ENCODE measurements at places on chromosomes 7 and 10. TPM values are rescaled to one million over a fixed set of nuclear protein-coding genes. Genes with fewer than 3 reads are reported as not detected.

RAB19 gene
- 3.6 TPM for total RNA-seq

HTRA1 gene
- total RNA-seq, result 3.1 TPM

GRCh38 chr10:50993771-50994251 lies 80.5 kb upstream of the PRKG1 start:
- no peaks in the 10 kb centered on the region for H3K4me1 ChIP-seq
- H3K27ac ChIP-seq, result no peak overlapping the region
- no peak overlapping the region for H3K4me3 ChIP-seq
- no peak for DNase-seq
- H3K27me3 ChIP-seq, result peaks cover 51% of the 10 kb centered on the region

GNGT1 gene
- total RNA-seq, result 0.11 TPM

FAM171A1 gene
- total RNA-seq, result 36.5 TPM

DNA sequence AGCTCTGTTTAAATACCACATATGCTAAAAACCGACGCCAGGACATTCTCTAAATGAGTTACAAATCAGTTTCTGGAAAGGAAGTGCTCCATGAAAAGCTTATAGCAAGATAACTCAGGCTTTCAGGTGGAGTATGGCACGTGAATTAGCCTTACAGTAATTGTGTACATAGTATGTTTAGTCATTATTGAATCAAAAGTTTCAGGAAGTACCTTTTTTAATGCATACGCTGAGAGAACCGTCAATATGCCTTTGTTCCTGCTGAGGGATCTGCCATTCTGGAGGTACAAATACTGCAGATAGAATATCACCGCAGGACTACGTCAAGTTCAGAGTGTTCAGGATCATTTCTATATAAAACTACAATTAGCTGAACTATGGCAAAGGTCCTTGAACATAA lies 45.7 kb downstream of the ANKMY2 start:
- H3K4me3 ChIP-seq, result no peak overlapping the region
- peaks cover 53% of the 10 kb centered on the region for H3K36me3 ChIP-seq
- no peak overlapping the region for H3K27ac ChIP-seq
- peaks cover 10% of the 10 kb centered on the region for H3K4me1 ChIP-seq
- DNase-seq, result no peak

DNA sequence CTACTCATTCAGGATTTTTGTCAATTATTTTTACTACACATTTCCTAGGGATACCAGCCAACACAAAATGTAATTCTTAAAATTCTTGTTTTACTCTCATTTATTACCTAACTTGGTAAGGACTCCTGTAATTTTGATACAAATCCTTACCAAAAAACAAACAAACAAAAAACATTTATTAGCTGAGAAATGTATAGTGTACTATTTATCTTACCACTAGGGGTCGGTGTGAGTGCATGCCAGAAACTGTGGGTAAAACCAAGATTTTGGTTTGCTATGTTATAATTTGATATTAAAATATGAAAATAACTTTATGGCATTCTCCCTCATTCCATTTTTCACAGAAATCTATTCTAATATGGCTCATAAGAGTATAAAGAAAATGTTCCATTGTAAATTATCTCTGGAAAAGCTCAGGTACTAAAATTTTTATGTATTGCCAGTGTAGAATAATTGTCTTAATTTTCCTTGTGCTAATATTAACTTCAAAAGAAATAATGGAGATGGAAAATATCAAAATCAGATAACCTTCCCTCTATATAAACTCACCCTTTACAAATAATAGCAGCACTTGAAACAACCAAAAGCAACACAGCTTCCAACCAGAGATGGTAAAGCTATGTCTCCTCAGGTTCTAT lies 290.8 kb upstream of the PCDH15 start:
- no peak overlapping the region for H3K27ac ChIP-seq
- no peaks in the 10 kb centered on the region for H3K4me1 ChIP-seq
- H3K36me3 ChIP-seq, result no peaks in the 10 kb centered on the region
- no peak overlapping the region for H3K4me3 ChIP-seq

LIPK gene
- total RNA-seq, result not detected
